ENCODE measurements at places on chromosomes 6 and 20.

- no peak for DNase-seq
These were observed 4.9 kb downstream of the SLC22A2 start for GRCh38 chr6:160253714-160254113.

DNA sequence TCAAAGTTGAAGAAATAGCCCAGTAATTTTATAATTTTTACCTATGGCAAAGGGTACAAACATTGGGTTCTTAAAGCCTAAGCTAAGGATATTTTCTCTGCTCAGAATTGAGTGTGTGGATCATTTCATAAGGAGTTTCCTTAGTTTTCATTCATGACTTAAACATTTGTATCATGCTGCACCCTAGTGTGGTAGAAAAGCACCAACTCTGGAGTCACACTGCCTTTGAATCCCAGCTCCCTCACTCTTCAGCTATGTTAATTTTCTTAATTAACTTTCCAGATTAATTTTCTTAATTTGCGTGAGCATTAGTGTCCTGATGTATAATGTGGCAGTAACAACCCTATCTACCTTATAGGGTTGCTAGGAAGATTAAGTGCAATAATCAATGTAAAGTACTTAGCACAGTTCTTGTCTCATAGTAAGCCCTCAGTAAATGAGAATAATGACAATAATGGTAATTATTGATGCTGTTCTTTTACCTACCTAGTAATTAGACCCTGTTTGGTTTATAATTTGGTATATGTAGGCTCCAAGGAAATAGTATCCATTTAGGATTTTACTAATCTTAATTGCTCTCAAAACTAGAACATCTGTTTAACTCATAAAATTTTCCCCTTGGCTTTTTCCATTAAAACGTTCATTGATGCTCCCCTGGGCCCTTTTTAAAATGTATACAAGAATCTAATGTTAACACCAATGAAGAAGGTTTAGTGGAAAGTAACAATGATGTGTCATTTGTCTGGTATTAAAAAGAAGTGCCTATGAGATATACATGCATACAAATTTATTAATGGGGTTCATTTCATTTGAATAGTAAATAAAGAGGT, 31.6 kb downstream of the DSE start:
- no peak for DNase-seq

DNA sequence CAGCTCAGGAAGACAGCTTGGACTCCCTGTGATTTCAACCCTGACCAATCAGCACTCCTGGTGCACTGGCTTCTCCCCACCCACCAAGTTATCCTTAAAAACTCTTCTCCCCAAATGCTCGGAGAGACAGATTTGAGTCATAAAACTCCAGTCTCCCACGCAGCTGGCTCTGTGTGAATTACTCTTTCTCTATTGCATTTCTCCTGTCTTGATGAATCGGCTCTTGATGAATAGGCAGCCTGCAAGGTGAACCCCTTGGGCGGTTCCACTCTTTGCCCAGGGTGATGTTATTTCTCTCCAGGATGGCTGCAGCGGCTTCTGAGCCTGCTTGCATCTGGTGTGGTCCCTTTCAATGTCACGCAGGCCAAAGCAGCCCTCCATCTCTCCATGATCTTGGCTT, 12.4 kb downstream of the SLC52A3 start:
- no peak for DNase-seq

DNA sequence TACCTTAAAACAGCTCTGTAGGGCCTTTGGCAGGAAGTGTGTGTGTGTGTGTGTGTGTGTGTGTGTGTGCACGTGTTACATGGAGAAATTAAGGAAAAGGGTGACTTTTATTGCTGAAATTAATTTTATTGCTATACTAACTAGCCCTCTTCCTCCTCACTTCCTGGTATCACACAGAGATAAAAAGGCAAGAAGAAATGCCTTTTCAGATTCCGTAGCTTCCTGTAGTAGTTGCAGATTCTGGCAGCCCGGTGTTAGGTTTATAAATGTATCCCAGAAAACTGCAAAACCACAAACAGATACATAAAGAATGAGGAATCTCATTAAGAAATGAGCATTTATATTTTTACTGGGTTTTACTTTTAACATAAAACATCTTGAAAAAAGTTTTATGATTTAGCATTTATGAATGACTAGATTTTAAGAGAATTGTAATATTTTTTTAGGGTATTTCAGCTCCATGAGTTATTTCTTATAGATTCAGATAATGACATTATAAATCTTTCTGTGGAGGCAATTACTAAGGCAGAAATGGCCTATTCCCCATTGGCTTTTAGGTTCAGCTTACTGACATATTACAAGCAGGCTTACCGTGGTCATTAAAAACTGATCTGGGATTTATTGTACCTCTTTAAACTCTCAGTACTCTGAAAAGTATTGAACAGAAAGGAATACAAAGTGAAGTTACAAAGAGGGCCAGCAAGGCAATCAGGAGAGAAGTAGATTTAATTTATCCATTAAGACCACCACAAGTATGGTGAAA, 249.1 kb upstream of the TSHZ2 start:
- no peak for DNase-seq

GRCh38 chr6:119565893-119566292, 216.3 kb upstream of the MAN1A1 start:
- no peak for DNase-seq

DNA sequence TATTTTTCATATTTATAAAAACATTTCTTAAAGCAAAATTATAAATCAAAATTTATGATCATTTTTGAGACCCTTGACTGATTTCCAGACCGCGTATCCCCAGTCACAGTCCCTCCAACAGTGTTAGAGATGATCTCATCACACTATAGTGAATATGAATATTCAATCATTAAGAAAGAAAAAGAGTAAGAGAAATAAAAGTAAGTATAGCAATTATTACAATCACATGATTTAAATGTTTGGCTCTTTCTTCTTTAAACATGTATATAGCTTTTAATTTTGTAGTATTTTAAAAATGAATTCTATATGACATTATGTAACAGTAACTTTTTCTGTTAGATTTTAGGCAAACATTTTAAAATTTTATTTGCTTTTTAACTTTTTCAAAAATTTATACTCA, 438.3 kb downstream of the RFPL4B start:
- DNase-seq = no peak

GRCh38 chr6:151095538-151096254, 144.1 kb upstream of the AKAP12 start:
- DNase-seq = no peak

GRCh38 chr6:51339728-51340127, 521.1 kb downstream of the TFAP2B start:
- no peak for DNase-seq

DNA sequence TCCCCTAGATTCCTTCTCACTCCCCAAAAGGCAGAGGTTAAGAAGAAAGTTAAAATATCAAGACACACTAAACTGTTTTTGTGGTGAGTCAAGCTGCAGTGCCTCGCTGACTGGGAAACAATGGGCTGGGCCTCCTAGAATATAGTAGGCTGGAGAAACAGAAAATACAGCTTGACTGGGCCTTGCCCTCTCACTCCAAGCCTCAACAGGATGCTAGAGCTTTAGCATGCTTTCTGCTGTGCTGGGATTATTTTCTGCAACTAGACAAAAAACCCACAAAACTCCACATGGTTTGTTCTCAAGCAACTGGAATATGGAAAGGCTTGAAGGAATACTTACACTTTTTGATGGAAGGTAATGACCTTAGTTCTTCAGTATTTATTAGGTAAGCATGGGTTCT, 27.9 kb downstream of the FOXO3 start:
- no peak for DNase-seq

- DNase-seq = no peak
These were observed 5.2 kb downstream of the TEAD3 start for GRCh38 chr6:35491558-35492257.

DNA sequence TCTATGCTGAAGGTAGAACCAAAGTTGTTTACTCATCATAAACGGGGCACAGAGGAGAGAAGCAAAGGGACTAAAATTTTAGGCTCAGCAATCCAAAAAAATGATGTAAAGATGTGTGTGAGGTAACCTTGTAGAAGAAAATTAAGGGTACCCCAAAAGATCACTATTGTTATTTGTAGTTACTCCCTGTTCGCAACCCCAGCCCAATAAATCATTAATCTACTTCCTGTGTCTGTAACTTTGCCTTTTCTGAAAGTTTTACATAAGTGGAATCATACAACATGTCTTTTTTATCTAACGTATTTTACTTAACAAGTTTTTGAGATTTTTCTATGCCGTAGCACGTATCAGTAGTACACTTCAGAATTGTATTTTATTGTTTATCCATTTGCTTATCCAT, 1114.8 kb upstream of the GJE1 start:
- no peak for DNase-seq

- DNase-seq = no peak
These were observed 283.4 kb upstream of the TBX18 start for GRCh38 chr6:85047818-85048217.

- no peak for DNase-seq
These were observed 60.8 kb downstream of the SYNDIG1 start for GRCh38 chr20:24530131-24530680.

GRCh38 chr20:46010491-46011391, 2.0 kb downstream of the MMP9 start:
- no peak for DNase-seq

- no peak for DNase-seq
These were observed 808.4 kb upstream of the EPHA7 start for GRCh38 chr6:94227741-94228140.

DNA sequence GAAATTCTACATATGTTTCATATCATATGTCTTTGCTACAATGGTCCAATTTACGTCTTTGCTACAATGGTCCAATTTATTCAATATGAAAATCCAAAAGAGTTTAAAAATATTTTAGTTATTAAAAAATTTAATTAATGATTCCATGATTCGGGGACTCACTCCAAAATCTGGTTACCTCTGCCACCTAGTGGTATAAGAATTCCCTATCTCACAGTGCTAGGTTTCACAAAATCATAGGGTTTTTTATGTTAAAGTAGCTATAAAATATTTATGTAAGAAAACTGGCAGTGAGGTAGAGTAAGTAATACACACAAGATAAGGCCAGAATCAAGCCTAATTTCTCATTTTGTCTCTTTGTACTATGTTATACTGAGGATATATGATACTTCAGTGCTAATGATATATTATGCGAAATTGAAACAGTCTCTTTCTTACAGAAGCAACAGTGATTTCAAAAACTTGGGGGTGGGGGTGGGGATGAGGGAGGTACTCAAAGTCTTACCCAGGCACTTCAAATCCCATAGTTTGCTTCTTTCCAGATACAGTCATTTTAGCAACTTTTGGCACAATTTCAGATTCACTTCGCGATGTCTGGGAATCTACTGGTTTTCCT, 52.3 kb downstream of the HBS1L start:
- no peak for DNase-seq

DNA sequence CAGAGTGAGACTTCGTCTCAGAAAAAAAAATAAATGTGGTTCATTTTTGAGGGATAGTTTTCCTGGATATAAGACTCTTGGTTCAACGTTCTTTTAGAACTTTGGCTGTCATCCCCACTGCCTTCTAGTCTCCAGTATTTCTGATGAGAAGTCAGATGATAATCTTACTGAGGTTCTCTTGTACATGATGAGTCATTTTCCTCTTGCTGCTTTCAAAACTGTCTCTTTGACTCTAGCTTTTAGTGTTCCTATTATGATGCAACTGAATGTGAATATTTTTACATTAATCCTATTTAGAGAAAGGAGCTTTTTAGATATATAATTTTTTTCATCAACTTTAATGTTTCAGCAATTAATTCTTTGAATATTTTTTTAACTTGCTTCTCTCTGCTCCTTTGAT, 46.0 kb upstream of the OR14J1 start:
- no peak for DNase-seq

GRCh38 chr6:166997768-166998255, 1.4 kb upstream of the CEP43 start:
- DNase-seq = no peak

DNA sequence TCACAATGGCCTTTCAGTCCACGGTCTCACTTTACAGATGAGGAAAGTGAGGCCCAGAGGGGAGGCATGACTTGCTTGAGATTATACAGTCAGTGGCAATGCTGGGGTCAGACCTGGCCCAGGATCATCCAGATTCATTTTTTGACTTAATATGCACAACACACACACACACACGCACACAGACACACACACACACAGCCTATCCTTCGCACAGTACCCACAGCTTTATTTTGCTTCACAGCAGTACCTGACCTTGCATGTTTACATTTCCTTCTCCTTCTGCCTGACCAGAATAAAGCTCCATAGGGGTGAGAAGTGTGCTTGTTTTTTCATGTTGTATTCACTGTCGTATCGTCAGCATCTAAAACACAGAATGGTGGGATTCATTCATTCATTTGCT, 79.8 kb downstream of the VEGFA start:
- no peak for DNase-seq

DNA sequence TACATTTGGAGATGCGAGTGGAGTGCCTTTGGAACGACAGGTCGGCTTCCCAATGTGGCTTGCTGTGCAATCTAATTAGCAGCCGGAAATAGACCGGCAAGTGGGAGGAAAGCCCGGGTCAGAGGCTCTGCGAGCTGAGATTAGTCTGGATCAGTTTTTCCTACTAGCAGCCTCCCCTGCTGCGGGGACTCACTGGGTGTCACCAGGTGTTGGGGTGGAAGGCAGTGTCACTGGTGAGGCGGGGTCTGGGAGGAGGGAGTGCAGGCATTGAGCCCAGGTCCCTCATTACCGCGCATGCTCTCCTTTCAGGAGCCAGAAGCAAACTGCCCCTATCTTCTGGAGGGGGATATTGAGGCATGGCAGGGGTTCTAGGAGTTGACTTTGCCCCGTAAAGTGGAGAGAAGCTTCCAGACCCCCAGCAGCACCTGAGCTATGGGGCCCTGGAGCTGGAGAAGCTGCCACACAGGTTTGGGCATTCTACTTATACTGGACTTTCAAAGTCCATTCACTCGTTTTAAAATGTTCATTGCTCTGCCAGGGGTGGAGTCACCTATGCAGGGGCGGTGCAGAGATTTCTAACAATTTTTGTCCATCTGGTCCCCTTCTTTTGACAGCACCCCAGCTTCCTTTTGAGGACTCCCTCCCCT, 11.0 kb downstream of the SULF2 start:
- no peak for DNase-seq

DNA sequence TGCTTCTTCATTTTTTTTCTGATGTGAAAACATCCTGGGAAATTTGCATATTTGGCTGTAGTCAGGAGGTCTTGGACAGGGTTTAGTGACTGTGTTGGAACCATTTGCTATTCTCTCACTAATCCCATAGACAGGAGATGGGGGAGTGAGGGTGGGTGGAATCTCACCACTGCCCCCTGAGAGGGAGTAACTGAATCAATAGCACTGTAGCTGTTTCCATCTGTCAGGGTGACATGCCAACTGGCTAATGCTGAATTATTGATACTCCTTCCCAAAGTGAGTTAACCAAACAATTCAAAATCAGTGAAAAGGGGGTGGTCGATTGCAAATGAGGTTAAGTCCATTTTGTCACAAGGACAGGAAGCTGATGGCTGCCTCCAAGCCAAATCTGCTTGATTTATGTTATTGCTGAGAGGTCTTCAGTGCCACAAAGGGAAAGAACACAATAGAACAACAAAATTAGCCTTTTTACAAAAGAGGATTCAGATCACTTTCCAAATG, 55.1 kb upstream of the B3GAT2 start:
- DNase-seq = no peak
